ENCODE measurements at places on chromosomes 1 and 21.

DNA sequence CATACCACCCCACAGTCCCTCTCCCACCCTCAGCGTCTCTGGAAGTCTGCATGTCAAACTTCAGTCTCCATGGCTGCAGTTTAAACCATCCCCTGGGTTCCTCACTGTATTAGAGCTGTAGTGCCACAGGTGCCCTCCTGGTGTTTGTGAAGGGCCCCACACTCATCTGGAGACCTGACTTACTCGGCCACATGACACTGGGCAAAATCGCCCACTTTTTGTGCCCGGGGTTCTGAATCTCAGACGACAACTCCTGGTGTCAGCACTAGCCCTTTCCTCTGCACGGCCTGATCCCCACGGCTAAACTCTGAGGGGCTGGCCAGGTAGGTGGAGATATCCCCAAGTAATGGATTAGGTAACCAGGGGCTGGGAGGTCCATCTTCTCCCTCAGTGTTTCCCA, 6.5 kb downstream of the INKA2 start:
- DNase-seq: no peak

DNA sequence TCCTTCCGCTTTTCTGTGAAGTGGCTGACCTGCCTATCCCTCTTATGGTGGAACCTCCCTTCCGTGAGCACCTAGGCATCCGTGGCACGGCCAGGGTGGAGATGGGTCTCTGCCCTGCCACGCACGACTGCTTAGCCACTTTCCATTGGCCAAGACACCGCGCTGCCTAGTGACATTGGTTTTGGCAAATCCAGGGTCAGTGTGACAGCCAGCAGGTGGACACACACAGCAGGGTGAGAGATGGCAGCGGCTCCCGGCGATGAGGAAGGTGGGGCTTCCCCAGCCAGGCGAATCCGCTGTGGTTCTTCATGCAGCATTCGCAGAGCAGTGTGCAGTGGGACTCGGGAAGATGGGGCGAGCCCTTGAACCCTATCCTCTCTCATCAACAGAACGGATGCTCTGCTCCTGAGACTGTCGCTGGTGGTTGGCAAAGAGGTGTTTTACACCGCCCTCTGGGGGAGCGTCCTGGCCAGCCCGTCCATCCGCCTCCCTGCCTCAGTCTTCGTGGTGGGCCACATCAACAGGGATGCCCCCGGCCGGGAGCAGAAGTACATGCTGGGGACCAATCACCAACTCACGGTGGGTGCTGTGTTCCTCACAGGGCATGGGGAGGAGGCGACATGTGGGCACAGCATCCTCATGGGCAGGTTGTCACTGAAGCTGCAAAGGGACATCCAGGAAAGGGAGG, 51.8 kb downstream of the DOP1B start:
- DNase-seq: no peak

DNA sequence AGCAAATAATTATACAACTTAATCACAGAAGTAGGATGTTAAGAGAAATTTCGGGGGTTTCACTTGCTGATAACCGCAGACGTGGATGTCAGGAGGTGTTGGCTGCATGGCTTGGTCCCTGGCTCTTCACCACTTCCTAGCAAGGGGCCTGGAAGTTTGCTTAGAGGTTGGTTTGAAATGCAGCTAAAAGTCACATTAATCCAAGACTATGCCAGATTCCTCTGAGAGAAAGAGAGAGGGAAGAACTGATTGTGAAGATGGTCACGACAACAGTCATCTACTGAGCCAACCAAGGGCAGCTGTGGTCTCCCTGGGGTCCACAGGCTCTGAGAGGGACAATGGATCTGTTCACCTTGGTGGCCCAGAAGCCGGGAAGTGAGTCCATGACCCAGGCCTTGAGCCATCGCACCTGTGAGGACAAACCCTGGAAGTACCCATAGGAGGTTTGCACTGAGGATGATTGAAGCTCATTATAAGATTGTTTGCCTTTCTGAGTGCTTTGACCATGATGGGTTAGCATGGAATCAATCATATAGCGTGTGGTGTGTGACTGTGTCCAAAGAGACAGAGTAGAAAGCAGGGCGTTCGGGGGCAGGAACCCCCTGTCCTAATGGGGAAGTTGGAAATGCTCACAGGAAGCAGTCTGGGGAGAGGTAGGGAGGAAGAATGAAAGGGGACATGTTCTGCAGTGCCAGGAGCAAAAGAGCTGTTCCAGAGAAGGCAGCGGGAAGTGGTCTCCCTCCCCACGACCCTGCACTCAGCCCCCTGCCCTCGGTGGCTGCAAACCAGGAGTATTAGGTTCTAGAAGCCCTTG, 47.1 kb downstream of the UMODL1 start:
- DNase-seq: no peak

DNA sequence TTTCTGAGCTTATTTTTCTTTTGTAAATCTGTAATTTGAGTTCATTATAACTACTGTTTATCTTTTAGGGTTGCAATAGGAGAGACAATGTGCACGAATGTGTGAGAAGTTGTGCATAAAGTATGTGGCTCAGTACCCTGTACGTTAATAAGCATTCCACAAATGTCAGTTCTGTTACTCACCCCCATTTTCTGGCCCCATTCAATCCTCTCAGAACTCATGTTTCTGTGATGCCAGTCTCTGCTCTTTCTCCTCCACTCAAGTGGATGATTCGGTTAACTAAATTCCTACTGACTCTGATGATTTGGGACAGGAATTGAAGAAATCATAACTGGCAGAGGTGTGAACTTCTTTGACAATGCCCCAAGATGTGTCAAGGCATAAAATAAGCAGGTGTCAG, 10.2 kb upstream of the DMRTB1 start:
- DNase-seq: no peak

GRCh38 chr1:113579256-113580018, 179.8 kb downstream of the PHTF1 start:
- no peak for DNase-seq

- DNase-seq: no peak
Observed at GRCh38 chr1:156689953-156690674, 12.9 kb upstream of the NES start.

GRCh38 chr1:3731583-3732433, 20.4 kb upstream of the CCDC27 start:
- DNase-seq: no peak

DNA sequence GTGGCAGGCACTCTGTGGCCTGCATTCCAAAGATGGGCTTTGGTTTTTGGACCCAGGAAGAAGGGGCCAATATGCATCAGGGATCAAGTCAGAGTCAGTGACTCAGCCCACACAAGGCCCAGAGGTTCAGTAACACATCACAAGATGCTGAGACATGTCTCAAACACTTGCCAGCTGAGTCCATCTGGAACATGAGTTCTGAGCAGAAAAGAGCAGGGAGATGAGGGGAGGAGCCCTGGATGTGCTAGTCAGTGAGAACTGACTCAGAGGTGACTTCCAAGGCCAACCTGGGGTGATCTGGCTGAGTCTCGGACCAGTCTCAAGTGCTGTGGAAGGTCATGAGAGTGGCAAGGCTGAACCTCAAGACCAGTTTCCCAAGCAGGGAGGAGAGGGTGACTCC, 150.1 kb downstream of the CDC7 start:
- no peak for DNase-seq

- no peak for DNase-seq
Observed at GRCh38 chr1:85836736-85837135, 128.5 kb upstream of the ZNHIT6 start.

DNA sequence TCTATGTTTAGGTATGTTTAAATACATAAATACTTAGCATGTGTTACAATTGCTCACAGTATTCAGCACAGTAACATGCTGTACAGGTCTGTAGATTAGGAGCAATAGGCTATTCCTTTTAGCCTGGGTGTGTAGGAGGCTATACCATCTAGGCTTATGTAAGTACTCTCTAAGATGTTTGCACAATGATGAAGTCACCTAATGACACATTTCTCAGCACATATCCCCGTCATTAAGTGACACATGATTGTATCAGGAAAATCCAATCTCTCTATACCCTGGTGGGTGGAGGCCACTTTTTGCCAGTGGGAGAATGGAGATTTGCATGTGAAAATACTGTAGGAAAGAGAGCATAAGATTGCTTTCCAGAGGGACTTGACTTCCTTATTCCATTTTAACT, 5.5 kb upstream of the TEDDM1 start:
- no peak for DNase-seq

DNA sequence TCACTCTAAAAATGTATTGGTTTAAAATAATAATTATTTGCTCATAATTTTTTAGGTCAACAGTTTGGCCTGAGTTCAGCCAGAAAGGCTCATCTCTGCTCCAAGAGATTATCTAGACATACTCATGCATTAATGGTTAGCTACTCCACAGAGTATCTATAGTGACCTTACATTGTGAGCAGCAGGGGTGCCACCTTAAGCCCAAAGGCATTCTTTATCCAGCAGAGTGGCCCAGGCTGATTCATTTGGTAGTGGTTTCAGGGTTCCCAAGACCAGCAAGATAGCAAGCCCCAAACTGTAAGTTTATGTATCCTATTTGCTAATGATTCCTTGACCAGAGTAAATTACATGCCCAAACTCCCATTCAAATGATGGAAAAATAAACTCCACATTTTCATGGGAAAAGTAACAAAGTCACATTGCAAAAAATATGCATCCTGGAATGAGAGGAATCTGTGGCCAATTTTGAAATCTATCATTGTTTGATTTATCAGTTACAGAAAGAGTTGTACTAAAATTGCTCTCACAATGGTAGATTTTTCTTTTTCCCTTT, 182.6 kb upstream of the KCNK2 start:
- DNase-seq: no peak

DNA sequence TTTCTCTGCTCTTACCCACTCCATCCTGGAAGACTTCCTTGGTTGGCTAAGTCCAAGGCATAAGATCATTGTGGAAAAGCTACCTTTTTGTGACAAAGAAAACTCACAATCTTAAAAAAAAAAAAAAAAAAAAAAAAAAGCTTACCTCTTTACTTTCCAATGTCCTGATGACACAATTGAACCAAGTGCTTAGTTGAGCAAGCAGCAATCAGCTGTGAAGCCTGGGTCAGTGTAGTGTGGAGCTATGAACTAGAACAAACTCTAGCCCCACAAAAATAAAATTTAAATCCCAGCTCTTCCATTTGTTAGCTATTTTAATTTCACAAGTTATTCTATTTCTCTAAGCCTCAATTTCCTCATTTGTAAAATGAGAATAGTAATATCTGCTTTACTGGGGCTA, 647.6 kb downstream of the LMO4 start:
- DNase-seq: no peak

GRCh38 chr1:91876040-91876470, 9.9 kb downstream of the TGFBR3 start:
- peak; percentile 15 for DNase-seq

GRCh38 chr1:65105596-65105995, 42.4 kb upstream of the AK4 start:
- DNase-seq: no peak

GRCh38 chr1:24558902-24559791, 3.3 kb downstream of the NCMAP start:
- no peak for DNase-seq

DNA sequence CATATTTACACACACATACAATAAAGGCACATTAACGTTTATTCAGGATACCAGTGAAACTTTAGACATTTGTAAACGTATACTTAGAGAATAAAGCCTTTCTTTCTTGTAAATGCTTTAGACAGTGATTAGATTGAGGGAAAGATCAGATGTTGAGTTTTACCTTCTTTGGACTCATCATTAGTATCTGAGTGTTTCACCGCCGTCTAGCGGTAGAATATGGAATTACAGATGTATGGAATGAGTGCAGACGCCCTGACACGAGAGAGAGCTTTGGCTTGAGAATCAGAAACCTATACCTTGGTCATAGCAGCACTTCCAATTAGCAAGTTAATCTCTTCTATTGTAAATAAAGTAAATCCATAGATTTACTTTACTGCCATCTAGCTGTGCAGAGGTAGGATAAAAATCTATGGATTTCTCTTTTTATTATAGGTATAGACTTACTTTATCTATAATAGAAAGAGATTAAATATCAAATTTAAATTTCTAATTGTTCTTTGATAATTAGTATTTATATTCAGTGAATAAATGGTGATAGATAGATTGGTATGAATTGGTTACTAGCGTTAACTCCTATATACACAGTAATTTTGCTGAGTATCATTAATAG, 12.6 kb downstream of the FLG2 start:
- DNase-seq: no peak

- DNase-seq: no peak
Observed at GRCh38 chr1:89657886-89658285, 25.0 kb downstream of the LRRC8C start.

DNA sequence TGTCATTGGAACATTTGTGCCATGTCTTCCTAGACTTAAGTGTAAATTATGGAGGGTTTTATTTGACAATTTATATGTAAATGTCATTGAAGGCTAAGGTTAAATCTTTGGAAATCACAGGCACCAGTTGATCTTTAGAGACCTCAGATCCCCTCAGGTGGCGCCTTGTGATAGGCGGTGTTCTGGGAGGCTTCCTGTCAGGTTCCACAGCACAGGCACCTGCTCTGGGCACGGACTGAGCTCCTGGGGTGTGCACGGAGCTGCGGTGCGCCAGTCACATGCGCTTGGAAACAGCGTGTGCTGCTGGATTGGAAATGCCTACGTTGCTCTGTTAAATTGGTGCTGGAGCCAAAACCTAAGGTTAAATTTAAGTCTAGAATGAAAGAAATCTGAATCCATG, 12.1 kb downstream of the CD46 start:
- DNase-seq: no peak

- no peak for DNase-seq
Observed at GRCh38 chr1:85447006-85447943, 17.7 kb downstream of the DDAH1 start.

DNA sequence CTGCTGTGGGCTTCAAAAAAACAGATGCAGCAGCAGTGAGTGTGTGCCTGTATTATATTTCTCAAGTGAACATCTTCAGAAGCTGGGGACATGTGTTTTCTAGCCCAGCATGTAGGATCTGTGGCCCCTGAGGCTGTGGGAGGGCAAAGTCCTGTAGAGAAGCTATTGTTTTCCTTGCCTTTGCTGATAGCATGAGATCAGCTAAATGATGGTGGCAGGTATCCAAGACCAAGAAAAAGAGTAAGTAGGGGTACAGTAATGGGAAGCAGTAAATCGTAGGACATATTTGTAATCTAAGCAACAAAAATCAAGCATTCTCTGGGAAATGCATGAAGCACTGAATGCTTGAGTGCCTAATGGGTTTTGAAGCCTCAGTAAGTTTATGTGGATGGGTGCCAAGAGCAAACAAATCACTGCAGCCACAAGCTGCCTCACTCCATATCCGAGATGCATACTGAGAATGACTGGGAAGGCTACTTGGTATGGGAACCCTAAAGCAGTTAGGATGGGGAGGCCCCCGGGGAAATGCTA, 98.3 kb downstream of the CD58 start:
- no peak for DNase-seq
